CD8-positive, alpha-beta memory T cell (primary cell): ENCODE measurements at places on chromosomes 16 and 17.

GRCh38 chr16:48538746-48539484 lies 71.1 kb downstream of the N4BP1 start:
- no peak for DNase-seq

GRCh38 chr16:56684926-56685590 lies 2.8 kb downstream of the MT1X start:
- DNase-seq, result no peak

DNA sequence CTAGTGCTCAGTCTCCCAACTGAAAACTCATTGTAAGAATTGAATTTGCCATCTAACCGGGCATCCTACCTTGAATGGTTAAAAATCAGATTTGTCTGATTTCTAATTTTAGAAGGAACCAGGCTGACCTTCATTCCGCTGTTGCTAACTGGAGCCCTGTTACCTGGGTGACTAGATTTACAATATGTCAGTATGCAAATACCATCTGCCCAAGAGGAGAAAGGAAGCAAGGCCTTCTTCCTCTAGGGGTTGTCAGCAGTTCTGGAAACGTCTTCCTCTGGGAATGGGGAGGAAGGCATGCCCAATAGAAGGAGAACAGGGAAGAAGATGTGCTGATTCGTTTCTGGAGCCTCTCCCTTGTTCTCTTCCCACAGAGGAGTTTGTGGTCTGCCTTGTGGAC lies 137.9 kb downstream of the PITPNC1 start:
- DNase-seq, result no peak

- no peak for DNase-seq
Measured at GRCh38 chr17:64622931-64623654, 39.0 kb downstream of the SMURF2 start.

- no peak for DNase-seq
Measured at GRCh38 chr16:59748531-59748930, 1014.4 kb upstream of the GOT2 start.

DNA sequence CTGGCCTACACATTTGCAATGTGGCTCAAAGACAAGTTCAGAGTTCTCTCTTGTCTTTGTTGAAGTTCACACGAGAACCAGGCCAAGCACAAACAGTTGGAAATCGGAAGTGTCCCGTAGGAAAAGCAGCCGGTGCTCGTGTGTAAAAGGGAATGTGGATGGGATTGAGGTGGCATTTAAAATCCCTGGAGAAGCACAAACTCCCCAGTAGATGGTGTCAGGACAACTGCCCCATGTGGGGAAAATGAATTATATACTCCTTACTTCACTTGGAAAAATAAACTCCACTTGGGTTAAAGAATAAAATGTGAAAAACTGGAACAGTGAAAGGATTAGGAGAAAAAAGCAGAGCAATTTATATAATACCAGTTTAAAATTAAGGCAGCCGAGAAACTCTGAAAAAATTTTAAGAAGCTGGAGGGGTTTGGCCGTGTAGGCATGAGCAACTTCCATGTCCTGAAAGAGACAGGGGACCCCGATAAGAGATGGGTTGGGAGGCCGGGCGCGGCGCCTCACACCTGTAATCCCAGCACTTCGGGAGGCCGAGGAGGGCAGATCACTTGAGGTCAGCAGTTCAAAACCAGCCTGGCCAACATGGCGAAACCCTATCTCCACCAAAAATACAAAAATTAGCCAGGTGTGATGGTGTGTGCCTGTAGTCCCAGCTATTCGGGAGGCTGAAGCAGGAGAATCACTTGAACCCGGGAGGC lies 28.1 kb downstream of the CBFA2T3 start:
- DNase-seq, result no peak

- DNase-seq, result no peak
Measured at GRCh38 chr16:678209-678857, 1.9 kb upstream of the STUB1 start.

- no peak for DNase-seq
Measured at GRCh38 chr16:27728691-27729090, 178.7 kb downstream of the KATNIP start.

GRCh38 chr17:36496018-36496789 lies 9.7 kb downstream of the ZNHIT3 start:
- no peak for DNase-seq

- DNase-seq, result no peak
Measured at GRCh38 chr16:65481956-65482355, 360.1 kb upstream of the CDH11 start.

- DNase-seq, result no peak
Measured at GRCh38 chr17:63140255-63140654, 174.2 kb downstream of the TANC2 start.

DNA sequence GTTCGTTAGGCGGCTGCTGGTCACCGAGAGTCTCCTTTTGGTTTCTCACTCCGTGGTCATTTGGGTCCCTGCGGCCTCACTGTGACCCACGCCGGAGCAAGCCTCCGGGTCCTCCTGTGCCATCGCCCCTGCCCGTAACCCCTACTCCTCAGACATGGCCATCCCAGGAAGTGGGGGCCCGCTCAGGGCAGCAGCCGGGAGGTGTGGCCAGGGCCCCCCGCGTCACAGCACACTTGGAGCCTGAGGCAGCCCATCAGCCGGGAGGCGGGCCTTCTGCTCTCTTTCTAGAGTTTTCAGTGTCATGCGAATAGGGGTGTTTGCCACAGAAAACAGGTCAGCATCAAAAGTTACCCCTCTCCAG lies 7.9 kb upstream of the WFIKKN1 start:
- no peak for DNase-seq

DNA sequence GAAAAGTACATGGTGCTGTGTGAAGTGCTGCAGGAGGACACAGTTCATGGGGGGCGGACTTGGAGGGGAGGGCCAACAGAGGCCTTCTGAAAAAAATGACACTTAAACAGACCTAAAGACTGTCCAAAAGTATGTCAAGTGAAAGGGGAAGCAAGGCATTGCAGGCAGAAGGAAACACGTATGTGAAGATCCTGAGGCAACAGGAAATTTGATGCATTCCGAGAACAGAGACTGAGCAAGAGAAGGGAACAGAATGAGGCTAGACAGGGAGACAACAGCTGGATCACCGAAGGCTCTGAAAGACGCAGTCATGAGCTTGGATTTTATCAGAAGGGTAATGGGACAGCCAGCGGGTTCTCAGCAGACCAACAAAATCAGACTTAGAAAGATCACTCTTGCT lies 1.1 kb downstream of the IFT20 start:
- DNase-seq, result no peak

DNA sequence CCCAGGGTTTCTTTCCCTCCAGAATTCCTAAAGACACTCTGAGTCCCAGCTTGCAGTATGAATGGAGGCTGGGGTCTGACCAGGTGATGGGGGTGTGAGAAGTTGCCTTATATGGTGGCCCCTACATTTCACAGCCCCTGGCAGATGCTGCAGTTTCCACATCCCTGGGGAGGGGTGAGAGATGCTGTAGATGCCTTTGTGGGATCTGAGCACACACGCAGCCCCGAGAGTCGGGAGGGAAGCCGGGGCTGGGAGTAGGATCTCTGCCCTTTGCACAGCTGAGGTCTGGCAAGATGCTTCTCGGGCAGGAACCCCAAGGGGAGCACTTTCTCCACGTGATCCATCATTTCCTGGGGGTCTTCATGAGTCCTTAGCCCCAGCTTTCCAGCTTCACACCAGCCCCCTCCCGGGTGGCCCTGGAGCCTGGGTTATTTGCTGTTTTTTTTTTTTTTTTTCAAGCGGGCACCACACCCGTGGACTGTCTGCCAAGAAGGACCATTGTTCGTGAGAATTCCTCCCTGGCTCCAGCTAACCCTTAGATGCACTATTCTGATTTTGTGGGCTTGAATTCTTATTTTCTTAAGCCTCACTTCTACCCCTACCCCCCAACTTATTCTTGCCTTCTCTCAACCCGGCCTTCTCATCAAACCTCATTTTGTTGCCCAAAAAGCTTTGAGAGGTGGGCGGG lies 50.6 kb downstream of the NTN1 start:
- no peak for DNase-seq

DNA sequence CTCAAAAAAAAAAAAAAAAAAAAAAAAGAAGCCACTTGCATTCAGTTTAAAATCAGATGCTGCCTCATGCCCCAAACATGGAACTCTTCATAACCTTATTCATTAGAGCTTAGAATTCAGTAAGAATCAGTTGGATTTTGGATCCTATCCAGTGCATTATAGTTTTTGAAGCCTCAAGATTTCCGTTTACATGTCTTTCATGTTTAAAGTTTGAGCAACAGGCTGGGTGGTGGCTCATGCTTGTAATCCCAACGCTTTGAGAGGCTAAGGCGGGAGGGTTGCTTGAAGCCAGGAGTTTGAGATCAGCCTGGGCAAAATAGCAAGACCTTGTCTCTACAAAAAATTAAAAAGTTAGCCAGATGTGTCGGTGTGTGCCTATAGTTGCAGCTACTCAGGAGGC lies 55.0 kb downstream of the SNTB2 start:
- DNase-seq, result no peak

DNA sequence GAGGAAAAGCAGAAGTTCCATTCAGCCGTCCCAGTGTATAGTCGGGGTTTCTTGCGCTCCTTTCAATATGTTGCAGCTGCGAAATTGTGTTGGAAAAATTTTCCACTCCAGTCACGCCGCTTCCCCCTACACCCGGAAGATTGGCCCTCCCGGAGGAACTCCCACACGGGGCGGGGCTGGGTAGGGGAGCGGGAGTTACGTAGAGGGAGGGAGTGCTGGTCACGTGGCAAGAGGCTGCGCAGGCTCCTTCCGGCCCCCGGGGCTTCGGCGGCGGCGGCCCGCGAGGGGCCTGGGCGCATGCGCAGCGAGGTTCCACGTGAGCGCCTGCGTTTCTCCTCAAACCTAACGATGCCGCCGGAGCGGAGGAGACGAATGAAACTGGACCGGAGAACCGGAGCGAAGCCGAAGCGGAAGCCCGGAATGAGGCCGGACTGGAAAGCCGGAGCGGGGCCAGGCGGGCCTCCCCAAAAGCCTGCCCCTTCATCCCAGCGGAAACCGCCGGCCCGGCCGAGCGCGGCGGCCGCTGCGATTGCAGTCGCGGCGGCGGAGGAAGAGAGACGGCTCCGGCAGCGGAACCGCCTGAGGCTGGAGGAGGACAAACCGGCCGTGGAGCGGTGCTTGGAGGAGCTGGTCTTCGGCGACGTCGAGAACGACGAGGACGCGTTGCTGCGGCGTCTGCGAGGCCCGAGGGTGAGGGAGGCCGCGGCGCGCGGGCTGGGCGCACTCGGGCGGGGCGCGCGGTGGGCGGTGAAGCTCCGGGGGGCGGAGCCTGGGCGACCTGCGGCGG lies at the start of gene UTP18:
Gene UTP18, plus strand, starts transcription at position 310 of the 787 bp plus-strand sequence. Its CDS starts 39 bp downstream, at position 349.
- peak; percentile 96 for DNase-seq

- DNase-seq, result peak; percentile 83
Measured at GRCh38 chr17:3710951-3711383, 12.7 kb upstream of the HASPIN start.

DNA sequence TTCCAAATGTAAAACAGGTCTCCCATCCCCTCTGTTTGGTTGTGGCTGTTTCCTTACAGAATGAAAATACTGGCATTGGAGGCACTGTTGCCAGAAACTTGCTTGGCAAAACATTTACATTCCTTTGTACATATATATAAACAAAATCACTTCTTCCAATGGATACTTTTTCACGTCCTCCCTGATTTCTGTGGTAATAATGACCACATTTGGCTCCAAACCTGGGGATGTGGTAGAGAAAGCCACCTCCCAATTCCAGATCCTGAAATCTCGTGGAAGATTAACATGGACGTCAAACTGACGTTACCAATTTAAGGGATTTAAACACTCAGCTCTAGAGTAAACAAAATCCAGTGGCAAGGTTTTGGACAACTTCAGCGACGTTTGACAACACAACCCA lies 370.8 kb upstream of the ZFHX3 start:
- no peak for DNase-seq

- no peak for DNase-seq
Measured at GRCh38 chr17:9116861-9117568, 95.7 kb downstream of the NTN1 start.

DNA sequence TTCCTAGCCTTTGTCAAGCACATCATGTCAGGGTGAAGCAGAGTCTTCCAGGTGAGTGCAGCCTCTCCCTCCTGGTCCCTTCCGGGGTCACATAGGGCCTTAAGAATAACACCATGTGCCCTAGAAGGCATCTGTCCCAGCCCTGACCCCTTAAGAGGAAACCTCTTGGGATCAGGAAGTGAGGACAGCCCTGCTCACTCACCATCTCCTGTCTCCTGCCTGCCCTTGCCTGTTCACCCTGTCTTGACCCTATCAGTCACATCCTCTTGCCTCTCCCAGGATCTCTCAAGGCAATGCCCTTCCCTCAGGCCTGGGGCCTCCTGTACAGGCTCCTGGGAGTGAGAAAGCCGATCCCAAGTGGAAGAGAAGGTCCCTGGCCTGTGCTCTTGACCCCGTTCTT lies 13.9 kb downstream of the MYL4 start:
- DNase-seq, result no peak

DNA sequence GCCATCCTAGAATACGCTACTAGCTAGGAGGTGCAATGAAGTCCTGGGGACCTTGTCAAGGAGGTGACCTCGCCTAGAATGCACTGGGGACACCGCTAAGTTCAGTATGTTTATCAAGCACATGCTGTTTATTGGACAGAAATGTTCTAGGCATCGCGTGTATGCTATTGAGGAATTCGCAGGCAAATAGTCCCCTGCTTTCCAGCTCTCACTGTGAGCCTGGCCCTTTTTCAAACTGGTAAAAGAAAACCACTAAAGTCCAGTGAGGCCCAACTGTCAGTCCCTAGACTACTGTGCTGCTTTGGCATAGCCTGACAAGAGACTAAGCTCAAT lies 1.2 kb upstream of the FAM222B start:
- DNase-seq, result no peak

GRCh38 chr16:67283039-67283825 lies 3.9 kb downstream of the PLEKHG4 start:
- no peak for DNase-seq

DNA sequence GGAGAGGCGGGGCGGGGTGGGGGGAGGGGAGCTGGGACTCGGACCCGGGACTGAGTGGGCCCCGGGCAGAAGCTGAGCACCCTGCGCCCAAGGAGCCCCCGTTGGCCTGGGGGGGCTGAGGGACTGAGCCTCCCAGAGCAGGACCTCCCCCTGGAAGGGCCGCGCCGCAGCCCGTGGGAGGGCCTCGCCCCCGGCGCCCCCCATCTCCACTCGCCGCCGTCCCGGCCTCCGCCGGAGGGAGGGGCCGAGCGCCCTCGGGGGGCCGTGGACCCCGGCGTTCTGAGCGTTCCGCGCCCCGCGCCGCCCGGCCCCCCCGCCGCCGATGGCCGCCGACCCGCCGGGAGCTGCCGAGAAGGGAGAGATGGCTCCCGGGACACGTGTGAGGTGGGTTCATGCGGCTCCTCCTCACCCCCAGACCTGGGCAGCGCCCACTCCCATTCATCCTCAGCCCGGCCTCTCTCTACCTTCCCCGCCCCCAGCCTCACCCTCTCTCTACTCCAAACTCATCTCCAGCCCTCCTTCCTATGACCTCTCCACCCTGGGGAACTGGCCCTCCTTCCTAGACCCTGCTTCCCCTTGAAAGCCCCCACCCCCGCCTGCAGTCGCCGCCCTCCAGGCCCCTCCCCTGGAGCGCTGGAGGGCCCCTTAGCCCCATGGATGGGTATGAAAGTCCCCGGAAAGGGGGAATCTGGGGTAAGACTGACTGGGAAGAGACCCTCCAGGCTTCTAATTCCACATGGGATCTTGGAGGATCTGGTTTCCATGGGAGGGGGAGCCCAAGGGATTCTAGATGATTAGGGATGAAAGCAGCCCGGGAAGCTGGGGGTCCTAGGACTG lies 922 bp downstream of the FBXL19 start:
- DNase-seq, result no peak

- DNase-seq, result no peak
Measured at GRCh38 chr17:77286641-77287431, 146.1 kb downstream of the SEC14L1 start.
